Renal cortex interstitium (tissue), 15 donors: ENCODE measurements at places on chromosomes 6 and 20. TPM values are rescaled to one million over a fixed set of nuclear protein-coding genes. Genes with fewer than 3 reads are reported as not detected.

- DNase-seq, result no peak
These were observed 600.4 kb downstream of the HTR1B start for GRCh38 chr6:76862936-76863335.

DNA sequence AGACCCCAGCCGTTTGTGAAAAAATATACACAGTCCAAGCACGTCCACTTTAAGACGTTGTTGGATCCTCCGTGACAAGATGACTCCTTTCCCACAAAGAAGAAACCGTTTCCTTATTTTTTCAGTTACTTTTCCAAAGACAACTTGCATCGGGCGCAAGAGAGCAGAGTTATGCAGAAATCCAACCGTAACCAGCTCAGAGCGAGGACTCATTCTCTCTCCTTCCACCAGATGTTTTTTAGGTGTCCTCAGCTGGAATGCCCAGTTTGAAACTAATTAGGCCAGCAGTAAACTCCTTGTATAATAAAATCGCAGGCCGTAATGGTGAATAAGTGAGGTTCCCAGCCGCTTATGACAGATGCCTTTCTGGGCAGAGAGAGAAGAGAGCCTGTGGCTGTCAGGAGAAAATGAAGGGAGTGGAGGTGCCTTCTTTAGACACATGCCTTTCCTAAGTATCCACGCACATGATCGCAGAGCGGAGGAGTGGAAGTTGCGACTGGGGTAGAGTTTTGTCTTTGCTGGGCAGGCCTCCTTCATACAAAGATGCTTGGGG lies 2.8 kb downstream of the EYA2 start:
- DNase-seq, result no peak

GRCh38 chr20:8912731-8913130 lies 156.2 kb upstream of the PLCB4 start:
- no peak for DNase-seq

DNA sequence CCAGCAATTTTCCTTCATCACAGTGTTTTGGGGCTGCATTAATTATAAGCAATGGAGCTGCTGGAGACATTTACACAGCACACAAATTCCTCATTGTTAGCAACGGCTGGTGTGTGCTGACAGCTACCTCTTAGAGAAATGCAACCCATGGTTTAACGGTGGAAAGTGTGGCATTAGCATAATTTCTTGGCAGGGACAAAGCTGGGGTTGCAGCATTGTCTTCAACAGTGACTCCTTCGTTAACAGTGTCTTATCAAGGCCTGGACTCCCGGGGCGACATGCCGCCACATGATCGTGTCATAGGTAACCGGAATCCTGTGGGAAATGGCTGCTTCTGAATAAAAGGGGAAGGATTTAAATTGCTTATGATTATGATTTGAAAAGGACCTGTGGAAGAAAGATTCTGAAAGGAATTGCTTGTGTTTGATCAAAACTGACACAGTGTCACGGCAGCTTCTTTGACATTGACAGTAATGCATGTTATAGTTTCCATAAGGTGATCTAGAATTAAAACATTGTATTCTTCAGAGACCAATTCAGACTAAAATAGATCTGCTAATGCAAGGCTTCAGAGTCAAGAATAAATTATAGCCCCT lies 128.0 kb downstream of the UST start:
- DNase-seq, result no peak

- no peak for DNase-seq
These were observed 76.2 kb downstream of the NINL start for GRCh38 chr20:25509084-25509483.

- DNase-seq, result no peak
These were observed 6.5 kb upstream of the ROS1 start for GRCh38 chr6:117432273-117432672.

The MLN gene
- polyA plus RNA-seq, result 1.5 TPM

The SASH1 gene
- polyA plus RNA-seq, result 33.8 TPM

The PEDS1 gene
- polyA plus RNA-seq, result 24.7 TPM

The EMILIN3 gene
- 8.0 TPM for polyA plus RNA-seq

The ID4 gene
- polyA plus RNA-seq, result 158 TPM

The FUT9 gene
- 7.5 TPM for polyA plus RNA-seq

The DYNLT2 gene
- polyA plus RNA-seq, result 6.1 TPM

The GPR63 gene
- 3.4 TPM for polyA plus RNA-seq
